ENCODE measurements at places on chromosomes 2 and 18. TPM values are rescaled to one million over a fixed set of nuclear protein-coding genes. Genes with fewer than 3 reads are reported as not detected.

Gene RNU2-63P
- total RNA-seq, result 325 TPM

Gene ABCG8
- total RNA-seq, result not detected

Gene SCN7A
- 0.14 TPM for total RNA-seq

Gene DLGAP1
- total RNA-seq, result 0.14 TPM

Gene RAD51AP2
- total RNA-seq, result not detected

Gene USP40
- 38.1 TPM for total RNA-seq

Gene TSPYL6
- not detected for total RNA-seq

Gene ALK
- total RNA-seq, result under 0.01 TPM

Gene KLHL14
- total RNA-seq, result not detected
